COR-L47 (cell line): ENCODE measurements at places on chromosomes 2 and 18.
A peak's percentile ranks its signal among the peaks of the same experiment; 100 is the strongest.

DNA sequence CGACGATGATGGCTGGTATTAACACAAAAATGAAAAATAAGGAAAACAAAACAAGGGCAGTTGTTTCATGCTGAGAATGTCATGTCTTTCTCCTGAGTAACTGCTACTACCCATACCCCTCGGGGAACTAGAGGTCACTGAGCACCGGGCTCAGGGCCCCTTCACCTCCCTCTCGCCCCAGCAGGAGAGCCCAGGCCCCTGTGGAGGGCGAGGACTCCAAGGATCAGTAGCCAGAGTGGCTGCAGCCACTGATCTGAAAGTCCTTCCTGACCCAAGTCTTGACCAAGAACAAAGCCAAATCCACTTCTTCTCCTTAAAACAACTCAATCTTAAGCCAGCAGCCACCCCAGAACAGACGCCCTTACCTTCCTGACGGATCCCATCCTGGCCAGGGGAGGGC lies 25.5 kb downstream of the ST8SIA5 start:
- DNase-seq: no peak

- DNase-seq: peak; percentile 28
These were observed 1267.0 kb upstream of the CHAC2 start for GRCh38 chr2:52500561-52500960.

GRCh38 chr2:212752730-212753351 lies 214.2 kb upstream of the ERBB4 start:
- DNase-seq: no peak

- DNase-seq: no peak
These were observed 330.4 kb upstream of the FAM98A start for GRCh38 chr2:33929467-33929866.

GRCh38 chr2:10097352-10098148 lies 17.3 kb upstream of the CYS1 start:
- DNase-seq: peak; percentile 60

- DNase-seq: no peak
These were observed 91.7 kb upstream of the RAB6C start for GRCh38 chr2:129887688-129888266.

DNA sequence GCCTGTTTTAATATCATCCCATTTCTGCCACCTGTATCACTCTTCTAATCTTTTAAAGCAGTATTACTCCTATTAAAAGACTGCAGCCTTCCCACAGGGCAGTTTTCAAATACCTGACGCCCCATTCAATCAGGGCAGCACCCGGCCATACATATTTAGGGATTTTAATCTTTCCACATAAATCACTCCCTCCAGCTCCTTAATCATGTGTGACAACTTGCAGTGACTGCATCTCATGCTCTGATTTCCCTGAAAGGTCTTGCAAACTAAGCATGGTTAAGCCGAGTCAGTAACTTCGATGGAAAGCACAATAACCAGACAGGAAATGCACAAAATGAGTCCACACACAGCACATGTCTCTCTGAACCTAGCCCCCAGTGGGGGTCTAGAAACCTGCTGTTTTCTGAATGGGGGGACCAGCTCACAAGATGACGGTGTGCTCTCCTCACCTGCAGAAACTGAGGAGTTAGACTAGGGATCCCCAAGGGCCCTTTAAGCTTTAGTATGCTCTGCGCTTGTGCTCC lies 116.9 kb upstream of the CREB1 start:
- no peak for DNase-seq

DNA sequence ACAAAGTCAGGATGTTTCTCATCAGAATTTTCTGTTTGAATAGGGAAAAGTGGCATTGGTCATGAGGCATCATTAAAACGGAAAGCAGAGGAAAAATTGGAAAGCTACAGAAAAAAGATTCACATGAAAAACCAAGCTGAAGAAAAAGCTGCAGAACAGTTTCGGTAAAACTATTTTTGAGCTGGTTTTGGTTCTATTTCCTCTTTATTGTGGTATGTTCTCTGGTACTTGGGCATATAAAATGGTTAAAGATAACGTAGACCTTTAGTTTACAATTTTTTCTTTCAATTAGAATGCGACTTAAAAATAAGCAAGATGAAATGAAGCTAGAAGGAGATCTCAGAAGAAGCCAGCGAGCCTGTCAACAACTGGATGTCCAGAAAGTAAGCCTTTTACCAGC lies 7.6 kb downstream of the GPATCH11 start:
- no peak for DNase-seq

DNA sequence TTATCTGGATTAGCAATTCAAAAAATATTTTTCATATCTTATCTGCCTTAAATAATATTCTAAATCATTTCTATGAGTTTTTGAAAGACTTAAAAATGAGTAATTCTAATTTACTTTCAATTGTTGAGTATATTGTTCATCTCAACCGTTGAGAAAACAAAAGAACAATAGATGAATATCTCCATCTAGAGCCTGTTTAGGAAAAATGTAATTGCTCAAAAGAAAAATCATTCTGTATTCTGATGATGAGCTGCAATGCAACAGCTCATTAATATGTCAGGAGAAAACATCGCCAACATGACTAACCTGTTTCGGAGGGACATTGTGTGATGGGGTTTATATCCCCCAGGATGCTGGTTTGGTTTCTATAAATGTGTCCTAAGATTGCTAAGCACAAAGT lies 417.6 kb downstream of the SUCLG1 start:
- DNase-seq: no peak

DNA sequence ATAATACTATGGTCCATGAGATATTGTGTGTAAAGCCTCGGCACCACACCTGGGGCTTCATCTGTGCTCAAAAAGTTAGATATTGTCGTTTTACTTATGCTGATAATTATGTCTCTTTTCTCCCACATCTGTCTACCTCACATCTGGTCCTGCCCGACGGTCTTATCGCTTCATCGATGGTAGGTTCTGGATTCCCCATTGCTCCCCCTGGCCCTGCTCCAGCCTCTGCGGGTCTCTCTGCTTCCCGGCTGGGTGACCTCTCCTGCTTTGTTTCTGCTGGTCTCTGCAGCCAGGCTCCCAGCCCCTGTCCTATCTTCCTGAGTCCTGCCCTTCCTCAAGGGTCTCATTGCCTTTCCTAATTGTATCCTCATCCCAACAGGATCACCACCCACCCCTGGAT lies 294.2 kb downstream of the NDUFA10 start:
- no peak for DNase-seq

DNA sequence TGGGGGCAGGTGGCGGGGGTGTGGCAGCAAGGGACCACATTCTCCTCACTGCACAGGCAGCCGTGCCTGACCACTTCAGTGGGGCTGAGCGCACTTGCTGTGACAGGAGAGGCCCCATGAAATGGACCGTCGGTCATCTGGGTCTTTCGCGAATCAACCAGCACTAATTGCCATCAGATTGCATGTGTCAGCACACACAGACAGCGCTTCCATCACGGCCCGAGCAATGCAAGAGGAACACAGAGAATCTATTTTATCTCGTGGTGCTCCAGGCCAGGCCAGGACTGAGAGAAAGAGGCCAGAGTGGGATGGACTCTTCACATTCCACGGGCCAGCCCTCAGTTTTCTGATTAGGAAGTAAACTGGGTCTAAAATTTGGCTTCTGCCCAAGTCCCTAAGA lies 87.0 kb downstream of the EIPR1 start:
- no peak for DNase-seq

- DNase-seq: no peak
These were observed 140.7 kb downstream of the LDLRAD4 start for GRCh38 chr18:13359210-13359609.

DNA sequence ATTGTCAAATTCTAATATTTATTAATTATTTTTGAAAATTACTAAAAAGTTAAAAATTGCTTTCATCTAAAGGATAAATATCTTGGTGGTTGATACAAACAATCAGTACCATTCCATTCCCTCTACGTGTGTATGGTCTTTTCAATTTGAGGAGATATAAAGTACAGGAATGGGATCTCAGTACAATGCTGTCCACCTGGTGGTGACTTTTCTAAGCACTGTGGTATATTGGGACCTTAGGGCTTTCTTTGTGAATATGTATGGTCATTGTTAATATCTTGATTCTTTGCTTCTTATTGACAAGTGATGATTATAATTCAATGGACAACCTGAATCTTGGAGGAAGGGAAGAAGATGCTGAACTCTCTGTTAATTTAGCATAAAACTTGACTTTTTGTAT lies 83.1 kb downstream of the NBEAL1 start:
- DNase-seq: no peak

GRCh38 chr2:212766921-212767320 lies 228.3 kb upstream of the ERBB4 start:
- peak; percentile 78 for DNase-seq

DNA sequence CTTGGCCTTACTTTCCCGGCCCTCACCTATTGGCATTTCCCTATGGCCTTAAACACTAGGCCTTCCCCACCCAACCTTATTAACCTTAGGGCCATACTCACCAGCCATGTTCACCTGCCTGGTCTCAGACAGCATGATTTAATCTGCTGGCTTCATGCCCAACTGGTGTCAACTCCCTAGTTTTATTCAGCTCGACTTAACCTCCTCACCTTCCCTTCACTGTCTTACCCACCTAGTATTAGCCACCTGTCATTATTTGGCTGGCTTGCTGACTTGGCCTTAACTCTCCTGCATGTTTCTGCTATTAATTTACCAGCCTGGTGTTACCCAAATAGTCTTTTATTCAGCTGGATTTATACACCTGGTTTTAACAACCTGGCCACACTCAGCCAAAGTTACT lies 136.0 kb upstream of the ZSWIM2 start:
- DNase-seq: no peak

- DNase-seq: no peak
These were observed 2.8 kb upstream of the LRRFIP1 start for GRCh38 chr2:237624565-237624964.

DNA sequence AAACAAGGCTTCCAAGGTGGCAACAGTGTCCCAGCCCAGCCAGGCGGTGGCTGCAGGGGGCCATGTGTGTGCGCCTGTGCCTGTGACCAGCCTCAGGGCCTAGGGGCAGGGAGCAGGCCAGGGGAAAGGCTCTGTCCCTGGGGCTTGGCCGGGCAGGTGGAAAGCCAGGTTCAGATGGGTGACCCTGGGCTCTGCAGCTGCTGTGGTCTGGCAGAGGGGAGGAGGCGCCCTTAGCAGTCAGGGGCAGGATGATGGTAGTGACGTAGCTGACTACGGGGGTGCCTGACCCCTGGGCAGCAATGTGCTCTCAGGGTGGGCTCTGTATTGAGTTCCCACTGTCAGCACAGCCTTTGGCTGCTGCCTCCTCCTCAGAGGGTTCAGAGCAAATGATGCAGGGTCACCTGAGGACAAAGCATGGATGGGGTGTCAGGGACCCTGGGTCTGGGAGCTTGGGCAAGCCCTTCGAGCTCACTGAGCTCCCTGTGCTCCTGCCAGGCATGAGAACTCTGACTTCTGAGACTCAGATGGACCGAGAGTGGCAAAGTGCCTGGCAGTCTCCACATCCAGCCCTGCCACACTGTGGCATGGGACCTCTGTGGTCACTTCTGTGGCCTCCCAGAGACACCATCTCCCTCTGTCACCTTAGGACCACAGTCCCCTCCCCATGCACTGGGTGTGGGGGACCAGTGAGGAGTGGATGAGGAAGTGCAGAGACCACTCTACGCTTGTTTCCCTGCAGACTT lies 56.6 kb upstream of the ALPP start:
- DNase-seq: no peak

DNA sequence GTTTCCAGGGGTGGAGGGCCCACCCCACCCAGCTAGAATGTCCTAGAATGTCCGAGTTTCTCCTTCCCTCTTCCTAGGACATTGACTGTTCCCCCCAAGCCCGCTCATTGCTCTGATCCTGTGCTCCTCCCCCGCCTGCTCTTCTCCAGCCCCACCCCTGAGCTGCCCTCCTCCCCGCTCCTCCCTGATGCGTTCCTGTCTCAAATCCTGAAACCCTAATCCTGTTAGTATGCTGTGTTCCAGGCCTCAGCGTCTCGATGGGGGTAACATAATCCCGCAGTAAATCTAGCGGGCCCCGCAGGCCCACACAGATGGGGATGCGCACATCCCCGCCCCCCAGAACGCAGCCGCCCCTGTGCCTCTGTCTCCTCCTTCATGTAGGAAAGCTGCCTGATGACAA lies 51.3 kb downstream of the NRP2 start:
- DNase-seq: no peak

DNA sequence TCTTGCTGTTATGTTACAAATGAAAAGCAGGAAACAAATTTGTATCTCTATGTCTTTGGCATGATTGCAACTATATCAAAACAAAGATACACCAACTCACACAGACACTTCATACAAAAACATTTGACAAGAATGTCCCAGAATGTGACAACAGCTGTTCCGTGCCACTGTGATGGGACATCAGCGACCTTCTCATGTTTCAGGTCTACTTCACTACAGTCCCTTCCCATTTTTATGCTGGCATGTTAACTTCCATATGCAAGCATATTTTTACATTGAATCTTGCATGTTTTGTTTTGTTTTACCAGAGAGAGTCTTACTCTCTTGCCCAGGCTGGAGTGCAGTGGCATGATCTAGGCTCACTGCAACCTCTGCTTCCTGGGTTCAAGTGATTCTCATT lies 71.2 kb downstream of the STK25 start:
- no peak for DNase-seq

GRCh38 chr2:6211236-6211635 lies 519.1 kb downstream of the SOX11 start:
- DNase-seq: no peak

GRCh38 chr2:142536966-142537365 lies 340.5 kb upstream of the KYNU start:
- no peak for DNase-seq

GRCh38 chr2:41736105-41736567 lies 311.7 kb upstream of the PKDCC start:
- DNase-seq: no peak

GRCh38 chr2:75041731-75042600 lies 83.5 kb downstream of the POLE4 start:
- no peak for DNase-seq

- DNase-seq: no peak
These were observed 50.4 kb upstream of the SELENOI start for GRCh38 chr2:26295511-26295910.

DNA sequence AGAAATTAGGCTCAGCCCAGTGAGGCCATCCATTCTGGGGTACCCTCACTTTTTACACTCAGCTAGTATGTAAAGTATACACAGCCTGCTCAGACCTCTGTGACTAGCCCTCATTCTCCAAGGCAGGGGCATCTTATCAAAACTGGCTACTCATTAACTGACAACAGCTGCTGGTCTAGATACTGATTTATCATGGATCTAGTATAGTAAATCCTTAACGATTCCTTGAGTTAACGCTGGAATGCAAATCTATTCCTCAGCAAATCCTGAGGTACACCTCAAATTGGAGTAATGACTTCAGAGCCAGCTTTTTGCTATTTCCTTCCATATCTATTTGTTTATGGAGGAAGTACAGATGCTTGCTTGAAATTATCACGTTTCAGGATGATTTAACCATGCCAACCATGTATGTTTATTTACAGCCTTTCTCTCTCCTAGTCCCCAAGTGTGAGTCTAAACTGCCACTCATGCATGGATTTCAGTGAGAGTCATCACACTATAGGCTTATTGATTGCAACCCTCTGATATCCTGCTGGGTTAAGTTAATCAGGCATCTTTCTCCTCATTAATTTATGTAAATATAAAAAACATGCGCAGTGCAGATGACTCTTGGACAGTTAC lies 70.2 kb upstream of the DOK6 start:
- DNase-seq: no peak
